ENCODE measurements at places on chromosomes 2 and 18. TPM values are rescaled to one million over a fixed set of nuclear protein-coding genes. Genes with fewer than 3 reads are reported as not detected.

Gene UGT1A8
- polyA plus RNA-seq: not detected

Gene REG3A
- not detected for polyA plus RNA-seq

Gene AQP12B
- 0.03 TPM for polyA plus RNA-seq

Gene DCC
- polyA plus RNA-seq: under 0.01 TPM

DNA sequence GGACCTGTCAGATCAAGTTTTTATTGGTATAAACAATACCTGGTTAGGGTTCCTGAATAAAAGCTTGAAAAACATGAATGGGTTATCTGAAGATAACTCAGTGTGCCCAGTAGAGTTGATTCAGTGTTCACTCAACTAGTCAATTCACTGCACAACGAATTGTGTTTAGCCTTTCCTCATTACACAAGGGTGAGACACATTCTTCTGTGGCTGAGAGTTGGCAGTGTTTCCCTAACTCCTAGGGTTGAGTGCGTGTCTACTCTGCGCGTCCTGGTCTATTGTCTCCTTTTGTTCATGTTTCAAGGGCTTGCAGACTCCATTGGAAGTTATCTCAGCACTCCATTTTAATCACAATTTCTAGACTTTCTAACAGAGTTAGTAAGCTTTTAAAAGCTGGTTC, 32.8 kb upstream of the TMEM178A start:
- no peak for DNase-seq

DNA sequence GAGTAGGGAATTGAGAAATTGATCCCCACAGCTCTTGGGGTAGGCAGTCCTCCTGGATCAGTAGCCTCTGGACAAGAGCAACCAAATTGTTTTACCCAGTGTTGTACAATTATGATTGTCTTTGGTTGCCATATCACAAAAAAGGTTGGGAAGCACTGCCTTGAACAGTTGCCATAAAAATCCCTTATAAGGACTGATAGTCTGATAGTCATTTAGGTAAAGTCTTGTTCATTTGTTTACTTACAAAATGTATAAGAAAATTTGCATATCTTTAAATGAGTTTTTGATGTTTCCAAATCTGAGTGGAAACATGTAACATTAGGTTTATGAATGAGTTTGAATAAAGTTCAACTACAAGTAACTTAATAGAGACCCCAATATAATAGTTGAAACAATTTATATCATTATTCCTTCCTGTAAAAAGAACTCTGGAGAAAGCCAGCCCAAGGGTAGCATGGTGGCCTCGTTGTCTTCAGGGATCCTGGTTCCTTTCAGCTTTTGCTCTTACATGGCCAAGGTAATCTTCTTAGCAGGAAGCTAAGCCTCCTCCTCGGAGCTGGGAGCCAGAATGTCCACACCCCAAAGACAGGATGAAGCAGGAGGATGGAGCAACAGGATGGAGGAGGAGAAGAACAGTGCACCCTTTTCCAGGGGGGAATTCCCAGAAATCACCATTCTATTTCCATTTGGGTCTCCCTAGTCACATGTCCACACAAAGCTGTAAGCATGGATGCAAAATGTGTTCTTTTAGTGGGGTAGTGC, 35.7 kb upstream of the NEMP2 start:
- DNase-seq: no peak

DNA sequence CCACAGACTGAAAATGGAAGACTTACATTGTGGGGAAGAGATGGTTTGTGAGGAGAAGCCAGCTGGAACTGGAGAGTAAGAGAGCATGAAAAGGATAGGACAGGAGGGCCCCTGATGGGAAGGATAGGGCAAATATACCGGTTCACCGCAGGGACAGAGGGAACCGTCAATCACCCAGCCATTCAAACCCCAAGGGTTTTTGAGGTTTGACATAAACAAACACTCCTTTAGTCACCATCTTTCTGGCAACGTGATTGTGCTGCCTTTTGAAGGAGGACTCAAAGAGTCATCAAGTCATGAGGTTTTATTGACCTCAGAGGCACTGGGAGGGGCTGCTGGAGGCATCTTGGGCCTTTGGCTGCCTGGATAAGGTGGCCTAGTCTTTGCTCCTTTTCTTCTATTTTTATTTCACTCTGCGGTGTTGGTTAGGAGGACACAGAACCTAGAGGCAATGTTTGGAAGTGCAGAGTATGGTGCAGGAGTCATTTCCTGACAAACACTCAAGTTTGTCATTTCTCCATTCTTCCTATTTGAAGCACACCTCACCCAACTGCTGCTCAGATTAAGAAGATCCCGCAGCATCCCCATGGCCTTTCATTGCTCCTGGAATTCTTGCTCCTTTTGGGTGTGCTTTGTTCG, 487.3 kb upstream of the SPRED2 start:
- DNase-seq: no peak

- no peak for DNase-seq
Measured at GRCh38 chr18:22456547-22456946, 38.8 kb upstream of the CTAGE1 start.

- no peak for DNase-seq
Measured at GRCh38 chr18:23756590-23757436, 67.6 kb downstream of the LAMA3 start.

GRCh38 chr2:44037221-44037620, 41.4 kb upstream of the LRPPRC start:
- no peak for DNase-seq

GRCh38 chr2:45506756-45507155, 104.3 kb downstream of the SRBD1 start:
- no peak for DNase-seq

- no peak for DNase-seq
Measured at GRCh38 chr2:188243381-188243780, 48.3 kb upstream of the GULP1 start.
